ENCODE measurements at places on chromosomes 4 and X.
A peak's percentile ranks its signal among the peaks of the same experiment; 100 is the strongest.

GRCh38 chrX:100316987-100317386 lies 93.1 kb downstream of the PCDH19 start:
- DNase-seq = no peak

- DNase-seq = no peak
Observed at GRCh38 chr4:42436928-42437565, 39.8 kb downstream of the SHISA3 start.

DNA sequence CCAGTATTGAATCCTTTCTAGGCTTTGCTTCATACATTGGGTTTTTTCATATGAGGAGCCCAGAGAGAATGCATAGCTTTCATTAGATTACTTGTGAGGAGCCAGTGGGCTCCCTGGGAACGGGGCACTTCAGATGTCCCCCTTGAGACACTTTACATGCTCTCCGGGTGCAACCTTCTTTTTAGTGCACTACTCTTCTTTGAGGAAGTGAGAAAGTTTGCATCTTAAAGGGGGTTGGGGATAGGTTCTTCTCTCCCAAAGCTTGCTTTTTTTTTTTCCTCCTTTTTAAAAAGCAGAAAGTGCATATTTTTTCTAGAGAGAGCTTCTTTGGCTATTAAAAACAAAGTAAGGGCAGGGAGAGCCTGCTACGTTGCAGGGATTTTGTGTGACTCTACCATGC lies 4.3 kb downstream of the HADH start:
- DNase-seq = no peak

DNA sequence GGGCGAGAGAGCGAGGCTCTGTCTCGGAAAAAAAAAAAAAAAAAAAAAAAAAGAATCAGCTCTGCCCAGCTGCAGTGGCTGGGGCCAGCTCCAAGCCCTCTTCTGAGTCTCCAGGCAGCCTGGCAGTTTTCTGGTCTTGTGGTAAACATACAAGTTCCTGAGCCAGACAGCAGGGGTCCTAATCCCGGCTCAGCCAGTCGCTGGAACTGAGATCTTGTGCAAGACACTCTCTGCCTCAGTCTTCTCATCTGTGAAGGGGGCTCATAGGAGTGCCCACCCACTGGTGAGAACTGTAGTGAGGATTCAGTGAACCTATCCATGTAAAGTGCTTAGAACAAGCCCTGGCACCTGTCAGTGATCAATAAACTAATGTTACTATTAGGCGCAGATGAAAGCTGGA lies 41.8 kb downstream of the C4orf50 start:
- no peak for DNase-seq

GRCh38 chrX:69067841-69068240 lies 97.4 kb downstream of the PJA1 start:
- DNase-seq = no peak

GRCh38 chr4:129346036-129346435 lies 250.1 kb downstream of the C4orf33 start:
- DNase-seq = no peak

DNA sequence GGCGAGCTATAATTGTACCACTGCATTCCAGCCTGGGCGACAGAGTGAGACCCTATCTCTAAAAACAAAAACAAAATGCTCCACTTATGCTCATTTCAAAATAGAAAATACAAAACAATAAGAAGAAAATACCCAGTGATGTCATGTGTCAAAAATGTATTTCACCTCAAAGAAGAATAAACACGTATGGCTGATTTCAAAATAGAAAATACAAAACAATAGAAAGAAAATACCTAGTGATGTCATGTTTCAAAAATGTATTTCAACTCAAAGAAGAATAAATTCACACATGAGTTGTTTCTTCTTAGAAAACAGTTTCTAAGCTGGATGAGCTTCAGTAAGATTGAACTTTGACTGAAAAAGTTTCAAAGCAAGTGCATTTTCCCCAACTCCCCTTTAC lies 20.3 kb upstream of the PDCL2 start:
- no peak for DNase-seq

DNA sequence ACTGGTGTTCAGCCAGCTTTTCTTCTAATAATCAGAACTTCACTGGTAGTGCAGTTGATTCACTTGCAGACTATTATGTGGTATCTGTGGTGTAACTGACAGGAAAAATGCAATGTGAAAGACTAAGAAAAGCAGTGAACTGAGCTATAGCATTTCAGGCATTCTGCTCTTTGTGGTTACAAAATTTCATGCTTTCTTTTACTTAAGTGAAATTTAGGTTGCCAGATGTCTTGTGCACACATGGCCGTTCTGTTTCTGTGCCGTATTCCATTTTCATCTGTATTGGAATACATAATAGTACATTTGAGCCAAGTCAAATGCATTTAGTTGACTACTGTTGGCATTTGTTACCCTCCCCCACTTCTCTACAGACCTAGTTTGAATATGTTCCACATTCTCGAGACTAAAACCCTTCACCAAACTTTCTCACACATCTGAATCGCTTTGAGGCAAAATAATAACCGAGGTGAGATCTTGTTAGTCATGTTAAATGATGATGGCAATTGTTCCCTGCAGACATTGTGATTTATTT lies 8.2 kb downstream of the RTL3 start:
- peak; percentile 87 for DNase-seq

GRCh38 chr4:129264008-129264657 lies 168.2 kb downstream of the C4orf33 start:
- DNase-seq = peak; percentile 70

DNA sequence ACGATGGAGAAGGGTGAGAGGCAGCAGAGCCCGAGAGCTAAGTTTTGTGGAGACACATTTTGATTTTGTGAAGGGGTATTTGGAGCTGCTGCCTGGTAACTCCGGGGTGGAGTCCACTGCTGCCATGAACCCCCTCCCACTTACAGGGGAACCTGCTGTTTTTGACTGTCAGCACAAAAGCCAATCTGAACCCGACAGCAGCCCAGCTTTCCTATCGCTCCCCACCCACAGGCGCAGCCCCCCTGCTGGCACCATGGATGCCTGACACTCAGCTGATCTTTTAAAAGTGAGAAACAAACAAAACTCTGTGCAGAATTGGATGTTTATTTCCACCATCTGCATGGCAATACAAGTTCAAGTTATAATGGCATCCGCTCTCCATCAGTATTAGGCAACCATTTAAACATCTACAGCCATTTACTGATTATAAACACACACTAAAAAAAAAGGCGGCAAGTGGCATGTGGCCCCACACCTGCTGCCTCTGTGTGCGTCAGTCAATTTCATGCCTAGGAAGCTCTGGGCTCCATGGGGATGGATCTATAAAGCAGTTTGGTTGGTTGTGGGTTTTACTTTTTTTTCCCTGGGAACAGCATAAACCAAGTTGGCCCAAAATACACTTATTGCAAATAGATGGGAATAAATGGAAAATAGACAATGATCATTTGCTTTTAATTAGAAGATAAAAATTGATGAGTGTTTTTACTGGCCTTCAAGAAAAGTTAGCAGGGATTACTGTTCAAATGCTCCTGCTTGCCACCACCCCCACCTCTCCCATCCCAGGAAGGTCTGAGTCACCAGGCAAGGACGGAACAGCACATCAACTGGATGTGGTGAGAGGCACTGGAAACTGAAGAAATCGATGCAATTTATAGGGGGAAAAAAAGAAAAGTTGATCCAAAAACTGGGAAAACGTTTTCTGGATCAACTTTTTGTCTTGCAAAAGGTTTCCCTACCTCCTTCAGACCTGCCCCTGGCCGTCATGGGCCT lies 46.0 kb downstream of the SEPSECS start:
- no peak for DNase-seq

GRCh38 chr4:14984448-14984847 lies 17.8 kb upstream of the CPEB2 start:
- DNase-seq = no peak

GRCh38 chrX:68121835-68122234 lies 311.5 kb downstream of the OPHN1 start:
- DNase-seq = no peak

- DNase-seq = no peak
Observed at GRCh38 chrX:129933700-129934099, 27.7 kb downstream of the UTP14A start.

DNA sequence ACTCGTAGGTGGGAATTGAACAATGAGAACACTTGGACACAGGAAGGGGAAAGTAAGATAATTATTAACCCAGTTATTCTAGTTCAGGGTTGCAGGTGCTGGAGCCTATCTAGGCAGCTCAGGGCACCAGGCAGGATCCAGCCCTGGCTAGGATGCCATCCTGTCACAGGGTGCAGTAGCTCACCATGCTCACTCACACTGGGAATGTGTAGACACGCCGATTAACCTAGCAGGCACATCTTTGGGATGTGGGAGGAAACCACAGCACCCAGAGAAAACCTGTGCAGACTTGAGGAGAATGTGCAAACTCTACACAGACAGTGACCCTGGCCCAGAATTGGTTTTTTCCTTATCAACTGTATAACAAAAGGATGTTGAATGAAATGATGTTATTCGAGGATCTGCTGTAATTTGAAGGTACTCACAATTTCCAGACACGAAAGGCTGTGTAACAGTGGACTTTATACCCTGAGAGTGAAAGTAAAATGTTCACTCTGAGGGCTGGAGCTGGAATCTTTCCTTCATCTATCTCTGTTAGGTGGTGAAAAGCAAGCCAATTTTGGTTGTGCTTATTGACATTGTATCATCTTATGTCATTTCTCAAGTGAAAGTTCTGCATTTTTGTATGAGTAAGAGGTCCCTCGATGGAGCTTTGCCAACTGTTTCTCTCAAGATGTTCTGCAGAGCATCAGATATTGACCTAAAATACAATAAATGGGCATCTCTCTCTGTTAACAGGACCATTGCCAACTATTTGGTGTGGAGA lies 78.8 kb downstream of the PHEX start:
- no peak for DNase-seq

DNA sequence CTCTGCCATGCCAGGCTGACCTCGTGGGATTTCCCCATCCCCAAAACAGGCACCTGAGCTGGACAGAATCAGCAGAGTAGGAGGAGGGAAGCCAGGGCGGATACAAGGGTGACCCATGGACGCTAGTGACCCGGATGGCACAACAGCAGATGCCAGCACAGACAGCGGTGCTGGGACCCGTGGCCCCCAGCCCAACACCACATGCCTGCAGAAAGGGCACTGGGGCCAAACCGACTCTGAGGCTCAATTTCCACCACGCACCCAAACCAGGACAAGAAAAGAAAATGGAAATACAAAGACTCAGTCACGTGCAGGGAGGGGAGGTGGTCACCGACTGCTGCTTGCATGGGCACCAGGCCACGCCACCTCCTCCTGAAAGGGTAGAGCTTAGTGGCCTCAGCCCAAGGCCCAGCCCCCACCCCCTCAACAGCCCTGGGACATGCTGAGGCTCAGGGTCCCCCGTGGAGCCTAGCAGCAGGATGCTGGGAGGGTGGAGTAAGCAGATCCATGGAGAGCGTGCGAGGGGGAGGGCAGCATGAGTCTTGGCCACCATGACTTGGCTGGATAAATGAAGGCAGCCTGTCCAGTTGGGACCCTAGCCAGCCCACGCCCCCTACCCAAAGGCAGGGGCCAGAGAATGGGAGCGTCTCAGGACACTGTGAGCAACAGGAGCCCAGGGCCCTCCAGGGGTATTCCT lies 47.7 kb downstream of the C4orf50 start:
- DNase-seq = no peak

DNA sequence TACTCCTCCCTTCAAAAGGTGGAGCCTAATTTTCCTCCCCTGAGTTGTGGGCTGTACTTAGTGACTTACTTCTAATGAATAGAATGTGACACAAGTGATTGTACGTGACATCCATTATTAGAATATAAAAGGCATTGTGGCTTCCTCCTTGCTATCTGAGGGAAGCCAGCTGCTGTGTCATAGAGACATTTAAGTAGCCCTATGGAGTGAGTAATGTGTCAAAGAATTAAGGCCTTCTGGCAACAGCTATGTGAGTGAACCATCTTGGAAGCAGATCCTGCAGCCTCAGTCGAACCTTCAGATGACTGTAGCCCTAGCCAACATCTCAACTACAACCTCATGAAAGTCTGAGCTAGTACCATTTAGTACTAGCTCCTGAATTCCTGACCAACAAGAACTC lies 76.1 kb downstream of the BCOR start:
- no peak for DNase-seq

- DNase-seq = no peak
Observed at GRCh38 chrX:47796433-47796906, 40.2 kb upstream of the ZNF81 start.

DNA sequence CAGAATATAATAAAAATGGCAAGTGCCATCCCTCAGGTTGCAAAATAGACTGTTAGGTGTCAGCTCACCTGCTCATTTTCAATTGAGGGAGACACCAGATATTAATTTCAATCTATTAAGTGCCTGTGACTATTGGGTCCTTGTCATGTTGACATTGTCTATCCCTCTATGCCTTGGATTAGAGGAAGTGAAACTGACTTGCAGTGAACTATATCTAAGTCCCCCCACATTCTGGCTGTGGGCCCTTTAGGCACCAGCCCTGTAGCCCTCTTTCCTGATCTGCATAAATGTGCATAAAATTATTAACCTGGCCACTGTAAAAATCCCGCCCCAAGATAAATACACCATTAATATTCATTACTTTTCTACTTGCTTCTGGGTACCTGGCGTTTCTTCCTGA lies 293.0 kb upstream of the CLNK start:
- no peak for DNase-seq

DNA sequence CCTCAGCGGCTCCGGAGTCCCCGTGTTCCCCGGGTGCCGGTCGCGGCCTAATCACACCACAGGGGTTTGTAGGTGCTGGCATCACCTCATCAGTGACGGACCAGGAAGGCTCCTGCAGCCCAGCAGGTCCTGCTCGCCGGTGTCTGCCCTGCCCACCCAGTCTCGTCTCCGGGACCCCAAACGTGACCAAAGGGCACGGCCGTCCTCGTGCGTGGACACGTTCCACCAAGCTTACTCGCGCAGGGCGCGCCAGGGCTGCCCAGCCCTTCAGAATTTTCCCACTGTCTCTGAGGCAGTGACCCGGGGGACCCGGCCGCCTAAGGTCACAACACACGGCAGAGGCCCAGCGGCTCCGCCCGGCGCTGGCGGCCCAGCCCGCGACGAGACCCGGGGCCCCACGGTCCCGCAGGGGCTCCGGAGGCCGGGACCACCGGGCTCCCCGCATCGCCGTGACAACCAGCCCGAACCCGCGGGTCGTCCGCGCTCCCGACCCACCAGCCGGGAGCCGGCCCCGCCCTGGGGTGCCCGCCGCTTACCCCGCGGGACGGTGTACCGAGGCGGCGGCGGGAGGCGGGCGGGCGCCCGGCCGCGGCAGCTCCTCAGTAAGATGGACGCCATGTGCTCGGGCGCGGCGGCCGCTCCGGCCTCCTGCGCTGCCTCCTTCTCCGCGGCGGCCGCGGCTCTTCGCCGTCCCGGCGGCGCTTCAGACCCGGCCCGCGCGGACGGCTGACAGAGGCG lies 454 bp downstream of the LETM1 start:
- DNase-seq = peak; percentile 16

Data from MM.1S (cell line).